WERI-Rb-1 (cell line): ENCODE measurements at places on chromosomes 12 and 14.

- no peak for DNase-seq
These were observed 36.8 kb downstream of the DAD1 start for GRCh38 chr14:22552001-22552826.

DNA sequence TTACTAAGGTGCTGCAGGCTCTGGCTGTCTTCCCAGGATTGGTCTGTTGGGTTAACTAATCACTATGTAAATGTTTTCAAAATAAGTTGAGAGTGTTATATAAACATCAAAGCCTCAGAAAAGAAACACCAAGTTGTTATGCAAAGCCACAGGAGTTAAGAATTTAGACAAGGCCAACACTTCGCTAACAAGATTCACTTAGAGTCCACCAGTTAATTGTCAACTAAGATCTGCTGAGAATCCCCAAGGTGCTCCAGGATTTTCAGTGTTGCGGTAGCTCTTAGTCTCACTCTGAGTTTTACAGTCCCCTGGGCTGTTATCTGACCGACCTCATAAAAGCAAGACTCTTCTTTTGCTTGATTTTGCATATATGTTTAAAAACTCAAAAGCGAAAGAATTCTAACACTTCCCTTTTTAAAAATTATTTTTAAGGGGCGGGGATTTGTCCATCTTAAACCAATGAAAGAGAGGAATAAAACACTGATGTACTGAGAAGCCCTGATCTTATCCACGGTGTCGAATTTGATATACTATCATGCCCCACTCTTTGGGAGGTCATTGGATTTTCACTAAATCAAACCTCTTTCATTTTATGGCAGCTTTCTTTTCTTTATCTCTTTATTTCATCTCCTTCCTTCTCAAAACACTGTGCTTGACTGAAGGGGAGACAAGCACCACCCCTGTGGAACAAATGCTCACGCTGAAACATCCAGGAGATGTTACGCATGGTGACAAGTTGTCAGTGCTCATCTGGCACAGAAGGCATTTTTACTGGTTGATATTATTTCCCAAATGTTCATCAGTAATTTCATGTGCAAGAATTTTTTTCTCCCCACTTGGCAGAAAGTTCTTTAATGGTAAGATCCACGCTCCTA is 7.0 kb downstream of the NIN start:
- DNase-seq, result no peak

- no peak for DNase-seq
These were observed 102.3 kb downstream of the TRMT5 start for GRCh38 chr14:60878536-60878935.

GRCh38 chr14:43647302-43647701 is 859.8 kb downstream of the FSCB start:
- peak; percentile 10 for DNase-seq

DNA sequence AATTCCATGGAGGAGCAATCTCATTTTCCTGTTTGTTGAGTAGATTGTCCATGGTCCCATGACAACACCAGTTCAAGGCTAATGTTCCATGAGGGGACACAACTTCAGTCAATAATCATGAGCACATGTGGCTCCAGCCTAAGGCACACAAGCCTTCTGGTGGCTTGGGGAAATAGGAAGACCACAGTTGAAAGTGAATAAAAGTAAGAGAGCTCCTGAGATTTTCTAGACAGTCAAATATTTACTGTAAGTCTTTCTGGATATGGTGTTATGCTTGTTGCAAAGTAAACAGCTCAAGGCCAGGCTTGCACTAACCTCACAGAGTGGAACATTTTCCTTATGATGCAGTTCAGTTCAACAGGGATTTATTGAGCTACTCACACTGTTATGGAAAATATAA is 206.9 kb upstream of the SLC38A2 start:
- no peak for DNase-seq
